ENCODE measurements at places on chromosomes 11 and 22. TPM values are rescaled to one million over a fixed set of nuclear protein-coding genes. Genes with fewer than 3 reads are reported as not detected.

Gene LRRC56
- total RNA-seq, result 2.1 TPM

DNA sequence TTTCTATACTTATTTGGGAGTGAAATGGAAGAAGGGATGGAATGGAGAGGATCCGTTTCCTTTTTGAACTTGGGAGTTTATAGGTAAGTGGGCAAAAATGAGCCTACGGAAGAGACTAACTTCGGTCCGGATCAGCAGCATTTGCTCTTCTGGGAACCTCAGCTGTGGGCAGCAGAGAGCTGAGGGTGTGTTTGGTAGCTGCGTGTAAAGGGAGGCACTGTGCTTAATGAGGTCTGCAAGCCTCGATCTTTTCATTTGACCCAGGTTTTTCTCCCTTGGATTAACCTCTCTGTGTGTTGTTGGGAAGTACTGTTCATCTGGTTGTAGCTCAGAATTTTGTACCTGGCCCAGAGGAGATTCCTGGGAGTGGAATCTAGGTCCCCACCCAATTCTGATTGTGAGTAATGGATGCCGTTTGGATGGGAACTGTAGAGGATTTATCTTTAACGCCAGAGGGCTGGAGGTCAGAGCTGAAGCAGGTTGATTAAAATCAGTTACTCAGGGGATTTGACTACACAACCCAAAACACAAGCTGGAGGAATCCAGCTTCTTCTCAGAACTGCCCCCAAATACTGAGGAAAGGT lies 201.6 kb upstream of the SORL1-AS1 start:
- no peak overlapping the region for H3K27ac ChIP-seq
- no peaks in the 10 kb centered on the region for H3K27me3 ChIP-seq
- peaks cover 10% of the 10 kb centered on the region for H3K4me1 ChIP-seq
- no peak overlapping the region for H3K4me3 ChIP-seq
- H3K36me3 ChIP-seq, result no peaks in the 10 kb centered on the region
- DNase-seq, result no peak

Gene DCHS1
- total RNA-seq, result 10.5 TPM

DNA sequence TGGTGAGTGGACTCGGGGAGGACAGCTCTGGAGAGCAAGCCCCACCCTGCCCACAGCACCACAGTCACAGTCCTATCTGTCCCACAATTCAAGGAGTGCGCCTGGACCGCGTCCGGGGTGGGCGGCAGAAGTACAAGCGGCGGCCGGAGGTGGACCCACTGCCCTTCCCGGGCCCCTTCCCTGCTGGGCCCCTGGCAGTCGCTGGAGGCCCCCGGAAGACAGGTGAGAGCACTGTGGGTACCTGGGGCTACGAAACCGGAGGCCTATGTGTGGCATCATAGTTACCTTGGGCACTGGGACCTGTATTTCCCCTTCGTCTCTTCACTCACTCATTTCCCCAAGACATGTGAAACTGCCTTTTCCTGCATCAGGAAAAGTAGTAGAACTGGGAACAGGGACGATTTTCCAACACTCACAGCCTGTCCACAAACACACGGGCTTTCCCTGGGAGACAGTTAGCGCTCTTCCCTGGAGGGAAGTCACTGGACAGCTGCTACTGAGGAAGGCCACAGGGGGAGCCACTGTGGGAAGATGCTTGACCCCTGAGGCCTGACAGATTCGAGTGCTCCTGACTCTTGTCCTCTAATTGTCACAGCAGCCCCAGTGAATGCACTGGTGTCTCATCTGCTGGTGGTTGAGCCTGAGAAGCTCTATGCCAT lies 3.1 kb downstream of the TRMT112 start:
- DNase-seq, result no peak
- no peak overlapping the region for H3K27ac ChIP-seq
- H3K4me1 ChIP-seq, result 0 out of 2 replicates have a peak, but pooled peaks cover 3% of the 10 kb centered on the region
- no peak overlapping the region for H3K4me3 ChIP-seq
- H3K36me3 ChIP-seq, result peaks cover 11% of the 10 kb centered on the region

Measured in H1 (cell line).